ENCODE measurements at places on chromosomes 5 and 9.
A peak's percentile ranks its signal among the peaks of the same experiment; 100 is the strongest.

DNA sequence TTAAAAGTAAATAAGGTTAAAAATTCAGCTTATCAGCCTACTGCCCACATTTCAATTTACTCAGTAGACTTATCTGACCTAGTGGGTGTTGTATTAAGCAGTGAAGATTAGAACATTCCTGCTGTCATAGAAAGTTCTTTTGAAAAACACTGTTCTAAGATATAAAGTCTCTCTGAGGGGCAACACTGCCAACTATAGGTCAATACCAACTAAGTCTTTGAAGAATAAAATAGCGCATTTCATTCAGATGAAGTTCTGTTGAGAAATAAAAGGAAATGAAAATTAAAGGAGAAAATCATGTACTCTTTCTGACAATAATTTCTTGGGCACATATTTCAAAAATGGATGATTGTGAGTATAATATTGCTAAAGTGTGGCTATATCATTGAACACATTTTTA lies 86.8 kb downstream of the PTPRD start:
- no peak for DNase-seq

- no peak for DNase-seq
Measured at GRCh38 chr9:89455356-89455824, 42.5 kb downstream of the SEMA4D start.

DNA sequence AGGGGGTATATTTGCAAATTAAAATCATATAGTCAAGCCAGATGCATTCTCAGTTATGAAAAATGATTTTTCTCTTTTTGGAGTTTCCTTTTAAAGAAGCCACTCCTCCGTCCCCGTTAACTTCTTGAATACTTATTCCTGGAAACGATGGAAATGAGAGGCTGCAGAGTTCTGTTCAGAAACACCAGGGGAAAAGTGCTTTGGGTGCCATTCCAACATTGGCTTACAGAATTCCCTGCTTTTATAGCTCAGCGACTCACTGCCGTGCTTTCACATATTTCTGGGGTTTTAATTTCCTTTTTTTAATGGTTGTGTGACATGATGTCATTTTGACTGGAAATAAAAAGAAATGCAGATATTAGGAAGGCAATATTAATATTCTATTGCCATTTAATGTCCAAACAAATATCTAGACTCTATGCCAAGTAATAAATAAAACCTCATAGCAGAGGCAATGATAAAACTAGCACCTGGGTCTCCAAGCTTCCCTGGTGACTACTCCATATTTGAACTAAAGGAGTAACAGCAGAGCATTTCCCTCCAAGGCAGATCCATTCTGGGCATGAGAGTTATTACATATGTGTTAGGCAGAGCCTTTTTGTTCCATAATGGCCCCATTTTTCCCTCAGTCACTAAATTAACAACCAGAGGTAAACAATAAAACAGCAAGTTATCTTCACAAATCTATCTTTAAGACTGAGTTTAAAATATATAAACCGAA lies 363.4 kb downstream of the EBF1 start:
- DNase-seq, result no peak

GRCh38 chr5:79787448-79787847 lies 97.8 kb downstream of the CMYA5 start:
- no peak for DNase-seq

DNA sequence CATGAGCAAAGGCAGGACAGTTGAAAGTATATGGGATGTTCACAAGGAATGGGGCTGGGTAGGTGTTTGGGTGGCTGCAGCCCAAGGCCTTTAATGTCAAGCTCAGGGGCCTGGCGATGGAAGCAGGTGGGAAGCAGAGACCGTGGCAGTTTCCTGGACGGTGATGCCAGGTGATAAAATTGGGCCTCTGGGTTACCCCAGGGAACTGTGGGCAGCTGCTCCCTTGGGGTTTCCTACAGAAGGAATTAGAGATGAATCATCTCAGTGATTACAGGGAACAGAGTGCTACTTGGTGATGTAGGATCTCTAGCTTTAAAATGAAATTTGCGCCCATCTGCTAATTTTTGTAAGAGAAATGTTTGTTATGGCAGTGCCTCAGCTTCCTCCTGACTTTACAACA lies 39.2 kb downstream of the TSTD2 start:
- no peak for DNase-seq

DNA sequence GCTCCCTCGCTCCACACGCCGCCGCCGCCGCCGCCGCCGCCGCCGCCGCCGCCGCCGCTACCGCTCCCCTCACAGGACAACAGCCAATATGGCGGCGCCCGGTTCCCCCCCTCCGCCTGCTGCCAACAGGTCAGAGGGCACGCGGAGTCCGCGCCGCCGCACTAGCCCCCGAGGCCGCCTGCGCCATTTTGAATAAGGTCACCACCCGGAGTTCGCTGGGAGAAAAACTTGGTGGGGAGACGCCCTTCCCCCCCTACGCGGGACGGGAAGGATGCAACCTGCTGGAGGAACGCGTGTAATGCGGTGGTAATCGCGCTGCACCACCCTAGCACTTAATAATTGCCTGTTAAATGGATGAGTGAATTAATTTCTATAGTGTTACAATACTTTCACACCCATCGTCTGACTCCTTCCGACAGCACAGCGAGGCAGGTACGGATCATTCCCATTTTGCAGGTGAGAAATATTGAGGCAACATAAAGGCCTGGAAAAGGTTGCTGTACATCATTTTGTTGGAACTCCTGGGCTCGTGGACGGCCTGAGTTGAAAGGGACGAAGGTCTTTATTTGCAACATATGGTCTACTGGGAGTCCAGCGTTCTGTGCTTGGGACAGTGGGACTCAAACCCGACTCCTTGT lies at the start of gene FAM193B:
TSS of gene FAM193B (minus strand) at position 90 of the 638 bp plus-strand sequence. CDS start 105 bp downstream, outside the sequence.
- DNase-seq, result peak; percentile 97

DNA sequence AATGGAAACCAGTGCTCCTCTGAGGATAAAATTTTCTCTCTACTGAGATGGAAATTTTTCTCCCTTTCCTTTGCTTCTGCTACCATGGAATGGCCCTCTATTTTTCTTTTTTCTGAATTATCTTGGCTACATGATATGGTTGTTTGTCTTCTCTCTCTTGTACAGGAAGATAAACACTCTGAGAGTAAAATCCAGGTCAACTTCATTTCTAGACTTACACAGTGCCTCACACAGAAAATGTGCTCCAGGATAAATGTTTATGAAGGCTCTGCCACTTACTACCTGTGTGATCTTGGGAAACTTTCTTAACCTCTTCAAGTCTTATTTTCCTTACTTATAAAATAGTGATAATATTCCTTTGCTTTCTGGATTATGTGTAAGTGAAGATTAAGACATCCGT lies 153.9 kb downstream of the PRELID2 start:
- DNase-seq, result no peak
